Activated CD8-positive, alpha-beta memory T cell treated with anti-CD3 and anti-CD28 coated beads, Interleukin-2, amount 10 ng/mL, durations not matched to agents 7 days and 5 days (primary cell): ENCODE measurements at places on chromosomes 7 and 10. TPM values are rescaled to one million over a fixed set of nuclear protein-coding genes. Genes with fewer than 3 reads are reported as not detected.

The ICA1 gene
- total RNA-seq, result 3.4 TPM

The PRKCQ gene
- total RNA-seq, result 58.7 TPM

The PON1 gene
- total RNA-seq, result not detected

The DOCK4 gene
- 0.87 TPM for total RNA-seq

- DNase-seq, result peak; percentile 59
These were observed 683 bp downstream of the INSIG1 start for GRCh38 chr7:155298288-155298833.

GRCh38 chr10:116055252-116055916, 217.6 kb downstream of the GFRA1 start:
- no peak for DNase-seq

DNA sequence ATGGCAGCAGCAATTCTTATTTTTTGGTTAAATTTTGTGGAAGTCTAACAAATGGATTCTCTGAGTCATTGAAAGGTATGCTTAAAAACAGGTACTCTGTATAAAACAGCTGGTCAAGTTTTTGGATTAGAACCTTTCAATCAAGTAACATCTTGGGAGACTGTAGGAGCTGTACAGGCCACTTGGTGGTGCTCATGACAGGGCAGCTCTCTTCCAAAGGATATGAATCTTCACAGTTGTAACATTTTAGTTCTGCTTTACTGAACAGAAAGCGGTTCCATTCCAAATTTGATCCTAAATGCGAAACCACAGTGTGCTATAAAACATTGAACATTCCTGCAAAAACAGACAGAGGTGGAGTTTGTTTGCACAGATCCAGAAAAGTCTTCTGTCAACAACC, 44.5 kb upstream of the AGR3 start:
- DNase-seq, result peak; percentile 50

- no peak for DNase-seq
These were observed 8.1 kb downstream of the TFPI2 start for GRCh38 chr7:93882468-93882867.

- DNase-seq, result no peak
These were observed 58.1 kb downstream of the CCDC3 start for GRCh38 chr10:12943425-12943824.

DNA sequence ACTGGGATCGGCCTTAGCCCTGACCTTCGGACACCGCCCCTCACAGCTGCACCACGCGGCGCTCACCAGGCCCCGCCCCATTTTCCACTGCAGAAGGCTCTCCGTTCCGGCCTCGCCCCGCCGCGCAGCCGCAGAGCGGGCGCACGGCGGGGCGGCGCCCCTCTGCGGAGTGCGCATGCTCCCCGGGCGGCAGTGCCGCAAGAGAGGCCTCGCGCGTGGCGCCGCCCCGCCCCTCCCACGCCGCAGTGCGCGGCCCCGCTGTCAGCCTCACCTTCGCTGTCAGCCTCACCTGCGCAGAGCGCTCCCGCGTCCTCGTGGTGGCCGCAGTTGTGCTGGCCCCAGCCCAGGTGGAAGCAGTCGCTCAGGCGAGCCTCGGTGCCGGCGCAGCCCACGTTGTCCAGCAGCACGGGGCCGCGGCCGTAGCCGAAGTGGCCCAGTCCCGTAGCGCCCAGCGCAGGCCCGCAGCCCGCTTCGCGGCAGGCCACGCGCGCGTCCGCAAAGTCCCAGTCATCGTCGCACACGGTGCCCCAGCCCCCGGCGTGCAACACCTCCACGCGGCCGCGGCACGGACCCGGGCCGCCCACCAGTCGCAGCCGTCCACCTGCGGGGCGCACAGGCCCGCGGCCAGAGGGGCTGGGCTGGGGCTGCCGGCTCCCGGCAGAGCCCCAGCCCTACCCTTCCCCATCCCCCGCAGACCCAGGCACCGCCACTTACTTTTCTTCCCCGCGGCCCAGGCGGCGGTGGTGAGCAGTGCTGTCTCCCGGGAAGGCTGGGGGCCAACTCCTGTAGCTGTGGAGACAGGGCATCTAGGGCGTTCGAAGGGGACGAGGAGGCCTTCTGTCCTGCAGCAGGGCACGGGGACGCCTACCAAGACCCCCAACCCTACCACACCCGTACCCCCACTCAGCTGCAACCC, 16.1 kb downstream of the SSC4D start:
- peak; percentile 93 for DNase-seq

DNA sequence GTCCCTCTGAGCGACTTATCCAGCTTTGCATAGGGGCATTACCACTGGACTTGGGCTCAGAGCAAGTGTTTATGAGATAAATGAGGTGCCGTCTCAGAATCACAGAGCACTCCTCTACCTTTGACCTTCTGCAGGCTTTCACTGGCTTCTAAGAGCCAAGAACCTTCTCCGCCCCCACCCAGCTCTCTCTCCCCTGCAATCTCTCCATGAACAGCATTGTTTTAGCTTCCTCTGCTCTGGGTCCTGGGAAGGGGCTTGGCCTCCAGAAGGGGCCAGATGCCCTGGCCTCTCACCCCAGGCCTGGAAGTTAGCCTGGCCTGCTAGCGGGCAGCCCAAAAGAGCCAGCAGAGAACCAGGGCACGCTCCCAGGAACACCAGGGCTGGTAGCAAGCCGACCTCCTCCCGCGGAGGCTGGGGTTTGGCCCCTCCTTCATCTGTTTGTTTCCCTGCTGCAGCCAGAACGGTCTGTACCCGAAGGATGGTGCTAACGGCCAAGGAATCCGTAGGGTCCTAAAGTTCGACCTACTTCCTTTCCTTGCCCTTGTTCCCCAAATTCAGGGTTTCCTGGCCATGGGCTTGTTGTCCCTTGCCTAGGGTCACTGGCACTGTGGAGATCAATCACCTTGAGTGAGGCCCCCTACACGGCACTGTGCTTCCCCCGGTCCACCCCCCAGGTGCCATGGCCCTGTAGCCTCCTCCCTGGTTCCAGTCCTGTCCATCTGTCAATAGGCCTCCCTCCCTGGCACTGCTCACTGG, 18.7 kb upstream of the DDIT4 start:
- peak; percentile 64 for DNase-seq

GRCh38 chr10:21488957-21489446, 36.5 kb downstream of the SKIDA1 start:
- no peak for DNase-seq

- DNase-seq, result no peak
These were observed at the start of gene SLC13A4 for GRCh38 chr7:135728136-135728669. Gene SLC13A4, minus strand, starts transcription at chr7:135728186. Its CDS starts 690 bp downstream, at chr7:135727496.

DNA sequence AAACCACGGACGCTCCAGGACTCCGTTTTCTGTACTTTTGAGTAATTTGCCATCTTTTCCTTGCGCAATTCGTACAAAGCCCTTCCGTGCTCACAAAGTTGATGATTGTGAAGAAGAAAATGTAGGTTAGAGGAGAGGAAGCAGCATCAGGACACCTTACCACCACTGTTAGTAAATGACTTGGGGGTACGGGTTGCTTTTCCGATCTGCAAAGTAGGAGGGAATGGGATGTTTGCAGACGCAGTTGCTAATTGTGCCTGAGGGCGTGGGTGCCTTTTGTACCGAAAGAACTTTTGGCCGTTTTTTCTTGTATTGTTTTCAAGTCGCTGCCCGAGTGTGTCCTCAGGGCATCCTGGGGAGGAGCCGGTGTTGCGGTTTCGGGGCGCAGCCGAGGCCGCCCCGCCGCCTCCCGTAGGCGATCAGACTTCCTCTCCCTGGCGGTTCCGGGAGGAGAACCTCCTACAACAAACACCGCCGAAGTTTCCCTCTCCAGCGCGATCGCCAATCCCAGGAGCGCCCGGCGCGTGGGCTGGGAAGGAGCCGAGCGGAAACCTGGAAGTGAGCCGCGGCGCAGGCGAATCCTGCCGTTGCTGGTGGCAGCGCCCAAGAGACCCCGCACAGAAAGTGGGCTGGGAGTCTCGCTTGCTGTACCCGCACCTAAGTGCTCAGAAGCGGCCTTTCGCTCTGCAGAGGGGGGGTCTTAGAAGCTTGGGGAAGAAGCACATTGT, 1.0 kb downstream of the PRR15 start:
- DNase-seq, result no peak

GRCh38 chr7:64637521-64638445, 28.1 kb upstream of the ZNF107 start:
- no peak for DNase-seq

GRCh38 chr10:23310404-23310803, 34.2 kb downstream of the C10orf67 start:
- no peak for DNase-seq

- DNase-seq, result no peak
These were observed 80.7 kb downstream of the PHTF2 start for GRCh38 chr7:77879272-77879671.

DNA sequence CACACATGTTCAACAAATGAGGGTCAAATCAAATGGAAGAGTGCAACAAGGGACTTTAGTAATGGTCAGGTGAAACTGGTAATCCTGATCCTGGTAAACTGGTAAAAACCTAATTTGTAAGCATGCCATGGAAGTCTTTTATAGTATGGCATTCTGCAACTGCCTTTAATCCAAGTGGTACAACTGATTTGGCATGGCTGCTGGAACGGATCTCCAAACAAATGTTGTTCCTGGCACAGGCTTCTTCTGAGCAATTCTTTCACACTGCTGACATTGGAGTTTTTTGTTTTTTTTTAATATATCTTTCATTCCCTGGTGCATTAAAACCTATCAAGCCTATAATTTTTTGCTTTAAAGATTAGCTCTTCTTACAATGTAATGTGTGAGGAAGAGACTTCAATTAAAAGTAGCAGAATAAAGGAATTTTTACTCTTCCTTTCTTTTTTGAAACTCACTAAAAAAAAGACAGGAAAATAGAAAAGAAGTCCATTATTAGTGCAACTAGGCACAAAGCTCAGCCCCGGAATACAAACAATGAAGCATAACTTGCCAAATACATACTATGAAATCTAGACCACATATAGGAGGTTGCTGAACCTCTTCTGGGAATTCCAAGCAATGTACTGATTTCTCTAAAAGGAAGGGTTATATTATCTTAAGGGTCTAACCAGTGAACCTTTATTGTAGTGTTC, 79.3 kb upstream of the OIT3 start:
- no peak for DNase-seq

GRCh38 chr7:101935521-101936141, 118.2 kb downstream of the CUX1 start:
- no peak for DNase-seq

GRCh38 chr7:99551334-99551733, 580 bp downstream of the FAM200A start:
- DNase-seq, result no peak

- no peak for DNase-seq
These were observed 9.8 kb downstream of the TNS3 start for GRCh38 chr7:47572094-47572445.

- DNase-seq, result no peak
These were observed 9.3 kb downstream of the PLAC9 start for GRCh38 chr10:80141696-80142460.
